ENCODE measurements at places on chromosomes 11 and 22.

DNA sequence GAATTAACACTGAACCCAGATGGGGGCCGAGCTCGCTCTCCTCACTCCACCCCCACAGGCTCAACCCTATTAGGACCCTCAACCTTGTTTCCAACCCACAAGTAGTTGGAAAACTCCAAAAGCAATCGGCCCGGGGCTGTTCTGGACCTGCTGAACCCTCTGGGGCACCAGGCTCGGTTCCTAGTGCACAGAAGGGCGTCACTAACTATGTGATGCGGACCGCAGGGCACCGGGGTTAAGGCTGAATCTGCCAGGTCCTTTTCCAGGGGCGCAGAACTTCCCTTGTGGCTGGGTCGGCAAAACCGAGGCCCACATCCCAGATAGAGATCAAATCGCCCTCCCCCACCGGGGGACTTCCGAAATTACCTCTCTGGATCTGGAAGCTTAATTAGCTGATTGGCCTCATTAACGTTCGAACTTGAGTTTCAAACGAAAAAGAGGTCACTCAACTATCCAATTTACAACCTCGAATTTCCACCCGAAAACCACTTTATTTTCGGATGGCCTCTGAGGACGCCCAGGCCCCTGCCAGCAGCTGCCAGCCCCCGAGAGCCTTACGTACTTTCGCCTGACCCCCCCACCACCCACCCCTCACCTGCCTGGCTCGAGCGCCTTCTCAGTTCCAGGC is 1.7 kb downstream of the SHANK2 start:
- no peak for DNase-seq

- no peak for DNase-seq
These were observed 20.6 kb downstream of the ANKK1 start for GRCh38 chr11:113408206-113408605.

DNA sequence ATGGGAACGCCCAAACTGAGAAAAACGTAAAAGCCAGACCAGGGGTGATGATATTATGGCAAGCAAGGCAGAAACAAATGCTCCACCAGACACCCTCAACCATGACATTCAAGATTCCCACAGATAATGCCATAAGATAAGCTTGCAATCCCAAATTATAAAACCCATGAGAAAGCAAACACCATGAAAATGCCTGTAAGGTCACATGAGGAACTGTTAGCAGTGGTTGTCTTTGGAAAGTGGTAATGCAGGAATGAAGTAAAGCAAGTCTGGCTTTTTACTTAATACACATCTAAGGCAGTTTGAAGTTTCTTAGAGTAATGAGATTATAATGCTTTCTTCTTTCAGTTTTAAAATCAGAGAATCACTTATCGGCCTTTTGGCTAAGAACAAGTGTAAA is 111.0 kb downstream of the MN1 start:
- no peak for DNase-seq

- DNase-seq = no peak
These were observed 21.8 kb upstream of the TMEM86A start for GRCh38 chr11:18676803-18677202.

GRCh38 chr22:25827415-25827814 is 85.4 kb downstream of the MYO18B start:
- no peak for DNase-seq

DNA sequence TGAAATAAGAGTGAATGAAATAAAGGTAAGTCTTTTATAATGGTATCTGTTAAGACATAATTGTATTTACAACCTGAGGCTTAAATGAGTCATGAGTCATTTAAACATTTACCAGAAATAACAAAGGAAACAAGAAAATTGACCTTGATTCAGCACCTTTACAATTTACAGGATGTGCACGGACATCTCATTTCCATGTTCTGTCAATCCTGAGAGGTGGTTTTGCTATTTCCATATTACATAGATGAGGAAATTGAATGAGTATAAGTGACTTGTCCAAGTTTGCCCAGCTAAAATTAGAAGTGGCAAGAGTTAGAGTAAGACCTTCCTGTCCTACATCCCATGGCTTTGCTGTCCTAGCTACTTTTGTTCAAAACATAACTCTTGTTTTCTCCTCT is 89.1 kb downstream of the TRIM44 start:
- DNase-seq = no peak

DNA sequence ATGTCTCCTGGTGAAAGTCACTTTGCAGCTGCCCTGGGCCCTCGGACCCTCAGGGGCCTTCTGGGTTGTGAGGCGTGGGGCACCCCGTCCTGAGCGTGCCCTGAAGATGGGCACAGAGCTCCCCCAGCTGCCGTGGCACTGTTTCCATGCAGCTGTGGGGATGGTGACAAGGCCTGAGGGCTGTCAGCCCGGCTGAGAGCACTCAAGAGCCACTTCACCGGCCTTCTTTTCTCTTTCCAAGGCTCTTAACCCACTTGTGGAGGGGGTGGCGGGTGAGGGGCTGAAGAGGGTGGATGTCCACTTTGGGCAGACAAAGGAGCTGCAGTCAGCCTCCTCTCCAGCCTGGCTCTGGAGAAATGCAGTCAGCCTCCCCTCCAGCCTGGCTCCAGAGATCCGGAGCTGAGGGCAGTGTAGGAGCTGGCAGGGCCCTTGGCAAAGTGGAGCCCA is 239.5 kb downstream of the ST3GAL4 start:
- no peak for DNase-seq

DNA sequence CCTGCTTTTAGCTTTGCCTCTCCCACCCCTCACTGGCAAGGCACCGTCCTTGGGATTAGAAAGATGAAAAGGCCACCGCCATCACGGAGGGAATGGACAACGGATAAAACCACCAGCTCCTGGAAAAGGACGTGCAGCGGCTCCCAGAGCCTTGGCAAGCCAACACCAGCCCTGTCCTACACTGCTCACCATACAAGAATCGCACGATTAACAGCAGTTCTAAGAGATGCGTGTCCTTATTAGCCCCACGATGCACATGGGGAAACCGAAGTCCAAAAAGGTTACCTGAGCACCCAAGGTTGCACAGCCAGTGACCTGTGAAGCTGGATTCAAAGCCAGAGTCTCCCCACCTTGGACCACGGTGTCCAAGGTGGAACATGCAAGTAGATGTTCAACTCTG is 7.3 kb downstream of the YPEL1 start:
- DNase-seq = no peak

- DNase-seq = peak; percentile 6
These were observed 437.8 kb upstream of the CCDC90B start for GRCh38 chr11:83723999-83724398.

DNA sequence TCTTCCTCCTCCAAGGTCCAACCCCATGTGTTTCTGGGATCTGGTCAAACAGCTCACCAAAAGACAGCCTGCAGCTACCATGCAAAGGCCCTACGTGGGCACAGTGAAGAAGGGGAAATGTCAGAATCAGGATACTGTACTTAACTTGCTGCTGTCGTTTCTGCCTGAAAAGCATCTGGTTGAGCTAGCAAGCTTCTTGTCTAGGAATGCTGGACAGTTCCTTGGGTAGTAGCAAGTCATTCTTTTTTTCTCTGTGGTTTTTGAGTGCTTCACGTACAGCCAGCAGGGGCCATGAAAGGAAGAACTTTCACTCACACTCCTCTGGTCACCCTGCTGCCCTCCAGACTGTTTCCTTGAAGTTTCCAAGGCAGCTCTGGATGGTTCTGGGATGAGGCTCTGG is 24.7 kb downstream of the RCOR2 start:
- no peak for DNase-seq

DNA sequence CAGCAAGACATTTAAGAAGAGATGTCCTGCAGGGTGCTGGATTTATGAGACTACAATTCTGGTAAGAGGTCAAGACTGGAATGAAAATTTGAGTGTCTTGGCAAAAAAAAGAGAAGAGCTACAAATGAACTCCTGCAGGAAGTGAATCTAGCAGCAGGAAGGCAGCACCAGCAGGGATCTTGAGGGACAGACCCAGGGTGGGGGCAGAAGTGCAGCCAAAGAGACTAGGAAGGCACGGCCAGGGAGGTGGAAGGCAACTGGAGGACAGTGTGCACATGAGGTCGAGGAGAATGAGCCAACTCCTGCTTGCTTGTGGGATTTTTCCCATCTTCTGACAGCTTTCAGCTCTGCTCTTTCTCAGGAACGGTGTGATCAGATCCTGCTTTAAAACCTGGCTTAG is 263.2 kb downstream of the BUD13 start:
- no peak for DNase-seq
